ENCODE measurements at places on chromosomes 4 and X. TPM values are rescaled to one million over a fixed set of nuclear protein-coding genes. Genes with fewer than 3 reads are reported as not detected.

Gene LINC00632
- 36.3 TPM for total RNA-seq

Gene FGF5
- total RNA-seq = 0.12 TPM

Gene CACNA1F
- not detected for total RNA-seq

Gene LARP1B
- total RNA-seq = 13.7 TPM

Gene MAGEB2
- not detected for total RNA-seq

Gene MAOB
- total RNA-seq = 0.47 TPM

Gene RBMX
- total RNA-seq = 103 TPM

Gene RNF175
- total RNA-seq = not detected

Gene PCDH11X
- total RNA-seq = not detected

Gene ADH4
- total RNA-seq = not detected

Gene TECRL
- not detected for total RNA-seq

Gene SMIM43
- 1.0 TPM for total RNA-seq

Gene FAM184B
- 0.12 TPM for total RNA-seq

Gene NXF2B
- total RNA-seq = not detected

Gene ADGRG4
- not detected for total RNA-seq

Gene SPOCK3
- total RNA-seq = not detected

Gene DMRTC1
- total RNA-seq = not detected

Gene ARX
- total RNA-seq = not detected

Gene GUCY1A1
- total RNA-seq = 0.12 TPM

Gene TCEAL1
- 76.0 TPM for total RNA-seq

Gene CTAG2
- not detected for total RNA-seq

Gene GUCY1B1
- total RNA-seq = 1.4 TPM
